ENCODE measurements at places on chromosomes 3 and 15.

- DNase-seq, result no peak
Observed at GRCh38 chr3:37032961-37033360, 39.6 kb downstream of the MLH1 start.

GRCh38 chr15:38019066-38019465 is 84.6 kb downstream of the TMCO5A start:
- DNase-seq, result no peak

DNA sequence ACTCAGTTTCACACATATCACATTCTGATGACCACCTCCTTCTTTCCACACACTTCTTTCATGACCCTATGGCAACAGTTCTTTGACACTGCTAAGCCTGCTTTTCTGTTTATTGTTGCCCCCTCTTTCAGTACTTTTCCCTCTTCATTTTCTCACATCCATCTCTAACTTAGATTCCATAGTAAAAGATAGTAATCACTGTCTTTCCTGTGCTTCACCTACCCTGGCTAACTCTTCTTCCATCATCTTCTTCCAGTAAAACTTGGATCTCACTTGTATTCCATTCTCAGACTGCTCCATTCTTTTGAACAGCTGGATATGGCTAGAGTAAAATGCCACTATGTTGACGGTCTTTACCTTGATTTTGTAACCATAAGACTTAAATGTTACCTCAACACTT is 632.6 kb upstream of the TGFBR2 start:
- DNase-seq, result no peak

- peak; percentile 0 for DNase-seq
Observed at GRCh38 chr3:94036909-94037507, 8.6 kb upstream of the STX19 start.

- no peak for DNase-seq
Observed at GRCh38 chr15:60710656-60711055, 231.7 kb upstream of the ICE2 start.

- DNase-seq, result no peak
Observed at GRCh38 chr15:71654042-71654719, 156.2 kb upstream of the NR2E3 start.

DNA sequence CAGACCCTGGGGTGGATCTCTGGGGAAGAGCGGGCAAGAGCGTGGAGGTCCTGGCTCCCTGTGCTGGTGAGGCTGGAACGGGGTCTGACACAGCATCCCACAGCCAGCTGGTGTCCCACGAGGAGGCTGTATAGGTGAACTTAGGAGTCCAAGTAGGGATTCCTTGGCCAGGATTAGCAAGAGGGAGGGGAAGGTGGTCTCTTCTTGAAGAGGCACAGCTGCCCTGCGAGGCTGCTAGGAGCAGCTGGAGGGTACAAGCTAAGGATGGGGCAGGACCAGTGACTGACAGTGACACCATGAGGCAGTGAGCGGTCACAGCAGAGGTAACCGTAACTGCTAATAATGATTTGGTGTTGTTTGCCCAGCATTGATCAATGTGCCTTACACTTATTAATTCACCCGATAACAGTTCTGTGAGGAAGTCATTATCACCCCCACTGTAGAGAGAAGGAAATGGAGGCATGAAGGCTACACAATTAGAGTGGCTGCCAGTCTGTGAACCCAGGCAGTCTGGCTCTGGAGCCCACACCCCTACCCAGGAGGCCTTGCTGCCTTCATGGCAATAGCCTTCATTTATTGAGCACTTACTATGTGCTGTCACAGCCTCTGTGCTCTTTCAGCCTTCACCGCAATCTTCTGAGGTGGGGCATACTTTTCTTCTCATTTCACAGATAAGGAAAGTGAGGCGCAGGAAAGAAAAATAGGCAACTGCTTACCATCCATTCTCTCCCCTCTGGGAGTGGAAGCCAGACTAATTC is 59.4 kb downstream of the TMEM44 start:
- peak; percentile 56 for DNase-seq

GRCh38 chr15:69991551-69991980 is 106.2 kb downstream of the TLE3 start:
- no peak for DNase-seq

- no peak for DNase-seq
Observed at GRCh38 chr3:182879031-182879611, 85.8 kb downstream of the ATP11B start.
